ENCODE measurements at places on chromosomes 3 and 15.

DNA sequence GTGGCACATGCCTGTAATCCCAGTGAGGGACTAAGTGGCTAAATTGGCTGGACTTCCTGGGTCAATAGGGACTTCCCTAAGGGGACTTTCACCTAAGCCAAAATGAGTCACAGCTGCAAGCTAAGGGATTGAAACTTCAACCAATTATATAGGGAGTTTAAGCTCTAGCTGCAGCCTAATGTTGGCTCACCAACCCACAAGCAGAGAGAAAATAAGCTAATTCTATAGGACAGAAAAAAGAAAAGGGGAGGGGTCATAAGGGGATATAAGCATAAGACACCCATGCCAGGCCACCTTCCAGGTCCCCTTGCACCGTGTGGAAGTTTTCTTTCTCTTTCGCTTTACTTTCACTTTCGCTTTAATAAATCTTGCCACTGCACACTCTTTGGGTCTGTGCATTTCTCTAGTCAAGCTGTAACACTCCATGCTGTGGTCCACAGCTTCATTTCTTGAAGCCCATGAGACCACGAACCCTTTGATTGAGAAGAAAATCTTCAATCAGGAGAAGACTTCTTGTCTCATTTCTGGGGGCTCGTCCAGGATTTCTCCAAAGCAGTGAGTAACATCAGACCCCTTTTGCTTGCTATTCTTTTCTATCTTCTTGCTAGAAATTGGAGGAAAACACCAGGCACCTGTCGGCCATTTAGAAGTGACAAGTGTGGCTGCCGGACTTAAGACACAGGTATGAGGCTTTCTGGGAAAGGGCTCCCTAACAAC lies 192.3 kb downstream of the IGSF11 start:
- DNase-seq: peak; percentile 19

- DNase-seq: no peak
Observed at GRCh38 chr3:94643400-94643799, 580.5 kb downstream of the NSUN3 start.

GRCh38 chr3:52279596-52279995 lies 1.1 kb upstream of the WDR82 start:
- no peak for DNase-seq

DNA sequence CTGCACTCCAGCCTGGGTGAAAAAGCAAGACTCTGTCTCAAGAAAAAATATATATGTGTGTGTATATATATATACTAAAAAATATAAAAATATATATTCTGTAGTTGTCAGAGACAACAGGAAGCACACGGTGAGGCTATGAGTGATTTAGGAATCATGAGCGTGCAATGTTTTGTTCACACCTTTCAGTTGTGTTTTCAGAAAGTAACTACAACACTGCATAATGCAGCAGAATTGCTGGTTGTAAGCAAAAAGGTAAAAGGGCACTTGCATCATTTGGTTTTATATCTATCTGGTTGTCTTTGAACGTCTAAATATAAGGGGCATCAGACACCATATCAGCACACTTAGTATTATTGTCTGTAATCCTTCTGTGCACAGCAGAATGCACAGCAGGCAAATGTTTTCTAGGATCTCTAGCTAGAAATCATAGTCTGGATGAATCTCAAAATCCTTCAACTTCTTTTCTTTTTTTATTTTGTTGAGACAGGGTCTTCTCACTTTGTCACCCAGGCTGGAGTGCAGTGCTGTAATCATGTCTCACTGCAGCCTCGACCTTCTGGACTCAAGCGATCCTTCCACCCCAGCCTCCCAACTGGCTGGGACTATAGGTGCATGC lies 44.8 kb downstream of the CCR3 start:
- no peak for DNase-seq

DNA sequence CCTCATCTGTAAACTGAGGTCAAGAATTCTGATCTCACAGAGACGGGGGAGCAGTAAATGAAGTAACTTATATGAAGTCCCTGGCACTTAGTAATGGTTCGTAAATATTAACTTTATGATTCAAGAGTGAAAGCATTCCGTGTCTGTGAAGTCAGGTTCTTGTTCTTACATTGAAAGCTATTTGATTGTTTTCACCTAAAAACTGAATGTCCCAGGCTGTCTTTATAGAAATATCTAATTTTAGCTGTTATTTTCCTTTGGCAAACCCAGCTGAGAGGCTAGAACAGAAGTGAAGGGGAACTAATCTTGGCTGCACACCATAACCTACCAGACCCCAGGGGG lies 84.5 kb downstream of the CHSY1 start:
- no peak for DNase-seq

DNA sequence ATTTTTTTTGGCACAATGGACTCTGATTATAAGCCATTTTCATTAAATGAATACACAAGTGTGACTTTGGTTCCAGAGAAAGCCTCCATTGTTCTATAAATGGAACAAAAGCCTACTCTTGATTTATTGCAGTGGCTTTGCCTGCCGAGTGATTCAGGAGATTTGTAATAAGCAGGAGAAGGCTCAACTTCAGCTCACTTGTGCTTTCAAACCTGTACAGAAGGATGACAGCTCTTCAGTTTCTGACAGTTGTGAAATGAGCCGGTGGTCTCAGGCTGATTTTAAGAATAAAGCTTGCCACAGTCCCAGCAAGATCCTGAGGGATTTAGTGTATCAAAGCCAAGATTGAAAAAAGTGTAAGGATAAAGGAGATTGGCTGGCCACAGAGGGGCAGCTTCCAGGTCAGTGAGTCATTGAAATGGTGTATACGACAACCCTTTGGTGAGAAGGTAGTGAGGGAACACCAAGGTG lies 438.8 kb upstream of the TGFBR2 start:
- DNase-seq: no peak

GRCh38 chr3:75001330-75001729 lies 386.9 kb upstream of the CNTN3 start:
- peak; percentile 44 for DNase-seq

DNA sequence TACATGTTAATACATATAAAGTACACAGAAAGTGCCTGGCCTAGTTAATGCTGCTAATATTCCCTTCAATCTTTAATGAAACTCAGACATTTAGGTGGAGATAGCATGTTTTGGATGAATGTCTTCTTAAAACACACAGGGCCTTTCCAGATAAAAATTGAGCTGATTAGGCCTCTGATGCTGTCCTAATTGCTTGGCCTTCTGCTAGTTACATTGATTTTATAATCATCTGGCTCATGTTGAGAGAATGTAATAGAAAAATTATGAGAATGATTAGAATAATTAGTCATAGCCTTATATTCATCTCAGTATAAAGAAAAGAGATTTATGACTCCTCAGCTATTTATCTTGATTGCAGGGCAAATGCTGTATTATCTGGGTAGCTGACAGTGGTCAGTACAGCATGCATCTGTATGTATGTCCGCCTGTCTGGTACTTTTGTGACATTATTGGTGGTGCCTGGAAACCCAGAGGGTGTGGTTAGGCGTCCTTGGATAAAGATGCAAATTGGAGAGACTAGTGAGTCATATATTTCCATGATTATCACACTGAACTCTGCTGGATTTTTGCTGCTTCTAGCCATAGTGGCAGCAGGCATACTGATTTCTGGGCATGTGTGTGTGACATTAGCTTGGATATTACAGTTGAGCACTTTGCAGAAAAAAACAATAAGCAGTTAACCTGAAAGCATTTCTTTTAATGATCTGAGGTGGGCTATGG lies 120.8 kb downstream of the FEZF2 start:
- DNase-seq: no peak

DNA sequence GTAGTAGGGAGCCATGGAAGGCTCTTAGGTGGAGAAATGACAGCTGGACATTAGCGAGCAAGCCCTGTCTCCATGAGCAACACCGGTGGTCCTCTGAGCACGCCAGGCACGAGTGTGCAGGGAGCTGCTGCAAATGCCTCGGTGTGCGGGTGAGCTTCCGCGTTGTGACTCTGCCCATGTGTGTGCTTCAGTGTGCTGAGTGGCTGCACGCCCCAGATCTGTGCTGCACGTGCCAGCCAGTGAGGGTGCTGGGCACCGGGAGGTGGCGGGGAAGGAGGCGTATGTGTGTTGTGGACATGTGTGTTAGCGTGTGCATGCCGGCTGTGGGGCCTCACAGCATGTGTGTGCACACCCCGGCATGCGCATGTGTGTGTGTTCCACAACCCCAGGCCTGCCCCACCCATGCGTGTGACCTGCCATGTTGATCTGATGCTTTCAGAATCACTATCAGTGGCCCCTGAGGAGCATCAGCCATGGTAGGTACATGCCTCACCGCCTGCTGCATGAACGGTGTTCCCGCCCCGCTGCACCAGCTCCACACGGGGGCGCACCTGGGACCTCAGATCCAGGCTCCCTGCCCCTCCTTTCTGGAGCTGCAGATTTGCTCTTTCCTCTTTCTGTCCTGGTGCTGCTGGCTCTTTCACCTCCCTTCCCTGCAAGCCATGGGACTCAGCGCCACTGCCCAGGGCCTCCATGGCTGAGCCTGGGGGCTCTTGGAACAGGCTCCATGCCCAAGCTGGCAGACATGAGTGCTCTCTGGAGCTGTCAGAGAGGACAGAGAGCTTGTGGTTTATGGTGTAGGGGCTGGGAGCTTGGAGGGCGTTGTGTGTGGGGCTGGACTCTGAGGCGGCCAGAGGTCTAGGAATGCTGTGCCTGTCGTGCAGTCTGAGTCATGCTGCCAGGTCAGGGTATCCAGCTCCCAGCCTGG lies 169.4 kb downstream of the TBC1D2B start:
- DNase-seq: no peak

Measured in lung (tissue), 17 donors.